Hypothalamus (tissue), 51 donors: ENCODE measurements at places on chromosomes 7 and 10.
A peak's percentile ranks its signal among the peaks of the same experiment; 100 is the strongest.

- DNase-seq, result no peak
These were observed 332.3 kb upstream of the PRKCQ start for GRCh38 chr10:6912424-6912823.

DNA sequence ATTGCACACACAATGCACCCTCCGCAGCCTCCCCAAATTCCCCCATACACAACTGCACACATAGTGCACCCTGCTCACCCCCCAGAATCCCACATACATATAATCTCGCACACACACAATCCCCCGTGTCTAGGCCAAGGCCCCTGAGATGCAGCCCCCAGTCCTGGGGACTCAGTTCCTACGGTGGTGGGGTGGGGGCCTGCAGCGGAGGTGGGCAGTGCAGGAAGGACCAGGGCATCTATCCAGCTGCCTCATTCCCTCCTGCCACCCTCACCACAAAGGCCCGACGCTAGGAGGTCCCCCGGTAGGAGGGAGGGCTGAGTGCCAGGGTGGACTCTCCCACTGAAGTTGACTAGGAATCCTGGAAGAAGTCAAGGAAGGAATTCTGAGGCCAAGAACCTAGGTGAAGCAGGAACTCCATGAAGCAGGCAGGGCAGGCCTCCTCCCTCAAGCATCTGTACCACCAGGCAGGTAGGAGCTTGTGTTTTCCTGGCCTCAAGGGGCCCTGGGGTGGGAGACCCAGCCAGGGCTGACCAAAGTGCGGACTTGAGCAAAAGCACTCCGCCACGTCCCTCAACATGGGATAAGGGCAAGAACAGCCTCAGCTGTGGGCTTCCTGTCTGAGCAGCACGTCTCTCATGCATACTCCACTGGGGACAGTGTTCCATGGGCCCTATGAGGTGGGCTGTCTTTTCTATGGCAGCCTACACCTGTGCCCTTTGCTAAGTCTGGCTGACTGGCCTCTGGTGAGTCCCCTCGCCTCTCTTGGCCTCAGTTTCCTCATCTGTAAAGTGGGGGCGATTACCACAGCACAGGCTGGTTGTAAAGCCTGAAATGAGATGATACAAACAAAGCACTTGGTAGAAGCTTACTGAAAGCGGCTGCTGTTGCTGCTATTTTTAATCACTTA lies 145.7 kb downstream of the MAPK8 start:
- no peak for DNase-seq

DNA sequence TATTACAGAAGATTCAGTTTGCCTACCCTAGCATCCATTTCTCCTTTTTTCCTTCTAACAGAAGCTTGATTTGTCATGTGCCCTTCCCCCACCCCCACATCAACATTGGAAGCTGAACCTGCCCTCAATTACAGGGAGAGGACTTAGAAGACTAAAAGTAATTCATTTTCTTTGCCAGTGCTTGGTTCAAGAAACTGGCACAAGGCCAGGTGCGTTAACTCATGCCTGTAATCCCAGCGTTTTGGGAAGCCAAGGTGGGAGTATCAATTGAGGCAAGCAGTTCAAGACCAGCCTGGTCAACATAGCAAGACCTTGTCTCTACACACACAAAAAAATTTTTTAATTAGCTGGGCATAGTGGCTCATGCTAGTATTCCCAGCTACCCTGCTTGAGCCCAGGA lies 32.6 kb downstream of the CCNJ start:
- no peak for DNase-seq

DNA sequence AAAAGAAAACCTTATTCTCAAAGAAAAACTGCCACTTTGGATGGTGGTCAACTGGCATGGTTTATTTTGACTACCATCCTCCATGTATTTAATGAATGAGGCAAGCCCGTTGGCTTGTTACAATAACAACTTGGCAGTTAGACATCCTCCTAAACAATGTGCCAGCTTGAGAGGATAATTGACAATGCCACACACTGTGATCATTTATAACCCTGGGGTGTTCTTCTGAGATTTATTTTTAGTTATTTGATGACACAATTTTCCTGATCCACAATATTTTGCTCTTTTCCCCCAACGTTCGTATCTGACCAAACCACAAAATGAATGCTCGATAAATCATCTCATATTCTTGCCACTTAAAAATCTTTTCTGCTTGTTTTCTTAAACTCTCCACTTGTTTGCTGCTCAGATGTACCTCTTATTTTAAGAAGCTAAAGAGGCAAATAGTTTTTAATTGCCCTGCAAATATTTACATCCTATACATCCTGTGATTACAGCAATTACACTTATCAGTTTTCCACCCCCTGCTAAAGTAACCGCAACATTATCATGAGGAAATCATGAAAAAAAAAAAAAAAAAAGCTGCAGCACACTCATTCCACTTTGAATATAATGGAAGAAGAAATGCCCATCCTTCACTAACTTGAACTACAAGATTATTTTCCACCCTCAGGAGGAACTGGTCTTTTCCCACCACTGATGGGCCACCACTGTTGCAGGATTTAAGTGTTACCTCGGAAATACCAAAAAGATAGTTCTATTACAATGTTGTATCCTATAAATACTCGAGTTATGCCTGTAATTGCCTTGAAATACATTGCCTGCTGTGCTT lies 119.9 kb downstream of the MBL2 start:
- peak; percentile 86 for DNase-seq

GRCh38 chr10:96794836-96795733 lies 37.0 kb upstream of the LCOR start:
- DNase-seq, result no peak

DNA sequence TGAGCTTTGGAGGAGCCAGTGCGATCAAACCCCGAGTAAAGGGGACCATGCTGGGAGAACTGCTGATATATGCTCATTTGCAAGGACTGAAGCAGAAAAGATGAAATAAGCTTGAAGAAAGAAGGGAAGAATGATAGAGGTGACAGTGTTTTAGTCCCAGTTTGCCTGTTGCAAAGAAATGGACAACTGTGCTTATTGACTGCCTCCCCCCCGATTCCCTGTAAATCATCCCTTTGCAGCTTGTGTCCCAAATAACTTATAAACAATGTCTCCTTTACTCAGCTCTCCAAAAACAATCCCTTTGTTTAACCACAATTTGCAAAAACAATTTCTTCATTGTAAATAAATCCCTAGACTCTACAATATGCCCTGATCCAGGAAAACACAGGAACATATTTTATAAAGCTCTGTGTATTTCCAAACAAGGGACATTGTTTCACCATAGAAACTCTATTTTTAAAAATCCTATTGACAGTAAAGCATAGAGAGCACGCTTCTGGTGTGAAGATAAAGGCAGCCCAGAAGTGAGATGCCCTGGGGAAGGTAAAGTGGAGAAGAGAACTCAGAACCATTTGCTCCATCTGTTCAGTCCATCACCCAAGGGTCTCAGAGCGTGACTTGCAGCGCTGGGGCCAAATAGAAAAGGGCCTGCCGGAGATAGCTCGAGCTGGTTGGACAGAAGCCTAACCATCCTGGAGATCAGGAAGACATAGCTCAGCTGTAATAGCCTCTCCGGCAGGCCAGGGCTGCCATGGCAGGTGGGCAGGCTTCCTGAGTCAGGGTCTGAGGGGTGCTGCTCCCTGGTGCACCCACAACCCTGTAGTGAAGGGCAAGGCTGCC lies 280.5 kb downstream of the WDR11 start:
- peak; percentile 22 for DNase-seq

DNA sequence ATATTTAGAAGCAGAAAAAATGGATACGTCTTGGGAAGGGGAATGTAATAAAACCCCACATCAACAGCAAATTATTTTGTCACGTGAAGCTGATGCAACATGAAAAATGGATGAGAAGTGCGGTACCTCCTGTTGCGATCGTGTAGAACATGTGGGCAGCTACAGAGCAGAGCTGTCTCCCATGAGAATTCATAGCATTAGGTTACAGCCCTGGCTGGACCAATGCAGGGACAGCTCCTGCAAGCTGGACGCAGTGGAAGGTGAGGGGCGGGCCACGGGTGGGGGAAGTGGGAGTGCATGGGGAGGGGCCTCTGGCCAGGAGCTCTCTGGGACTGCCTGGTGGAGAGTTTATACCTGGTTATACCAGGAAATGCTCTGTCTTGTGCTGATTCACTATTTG lies 120.3 kb downstream of the GATA3 start:
- DNase-seq, result no peak

- DNase-seq, result no peak
These were observed 270.5 kb upstream of the MKLN1 start for GRCh38 chr7:131057015-131057793.
